HepG2 (cell line): ENCODE measurements at places on chromosomes 5 and 9.

GRCh38 chr5:72723581-72723980 lies 92.9 kb upstream of the TNPO1 start:
- DNase-seq, result no peak

GRCh38 chr9:111198936-111199335 lies 131.1 kb downstream of the OR2K2 start:
- no peak for DNase-seq

- peak; percentile 66 for DNase-seq
Measured at GRCh38 chr5:16550316-16550952, 66.4 kb downstream of the RETREG1 start.

DNA sequence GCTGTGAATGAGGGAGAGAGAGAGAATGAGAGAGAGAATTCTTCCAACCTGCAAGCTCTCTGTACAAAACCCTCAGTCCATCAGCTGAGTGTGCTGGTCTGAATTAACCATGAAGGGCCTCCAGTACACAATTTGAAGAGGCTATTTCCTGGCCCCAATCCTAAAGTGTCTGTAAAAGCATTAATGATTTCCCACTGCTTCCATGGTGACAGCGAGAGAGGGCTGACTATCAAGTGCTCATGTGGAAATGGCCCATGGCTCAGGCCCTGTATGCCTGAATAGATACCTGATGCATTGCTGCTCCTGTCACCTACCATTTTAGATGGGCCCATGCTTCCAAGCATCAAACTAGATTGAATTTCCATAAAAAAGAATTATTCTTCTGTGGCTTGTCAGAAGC lies 592.4 kb downstream of the KIF4B start:
- no peak for DNase-seq

- DNase-seq, result peak; percentile 86
Measured at GRCh38 chr9:37027582-37028419, 6.3 kb downstream of the PAX5 start.

- peak; percentile 25 for DNase-seq
Measured at GRCh38 chr5:177472460-177473442, 683 bp downstream of the DBN1 start.
